NCI-H446 treated with DMSO at 0.1 percent for 48 hours (cell line): ENCODE measurements at places on chromosomes 11 and 22.

GRCh38 chr11:129950101-129951091, 52.2 kb downstream of the PRDM10 start:
- DNase-seq: no peak

GRCh38 chr11:25860677-25861450, 471.1 kb upstream of the ANO3 start:
- no peak for DNase-seq

DNA sequence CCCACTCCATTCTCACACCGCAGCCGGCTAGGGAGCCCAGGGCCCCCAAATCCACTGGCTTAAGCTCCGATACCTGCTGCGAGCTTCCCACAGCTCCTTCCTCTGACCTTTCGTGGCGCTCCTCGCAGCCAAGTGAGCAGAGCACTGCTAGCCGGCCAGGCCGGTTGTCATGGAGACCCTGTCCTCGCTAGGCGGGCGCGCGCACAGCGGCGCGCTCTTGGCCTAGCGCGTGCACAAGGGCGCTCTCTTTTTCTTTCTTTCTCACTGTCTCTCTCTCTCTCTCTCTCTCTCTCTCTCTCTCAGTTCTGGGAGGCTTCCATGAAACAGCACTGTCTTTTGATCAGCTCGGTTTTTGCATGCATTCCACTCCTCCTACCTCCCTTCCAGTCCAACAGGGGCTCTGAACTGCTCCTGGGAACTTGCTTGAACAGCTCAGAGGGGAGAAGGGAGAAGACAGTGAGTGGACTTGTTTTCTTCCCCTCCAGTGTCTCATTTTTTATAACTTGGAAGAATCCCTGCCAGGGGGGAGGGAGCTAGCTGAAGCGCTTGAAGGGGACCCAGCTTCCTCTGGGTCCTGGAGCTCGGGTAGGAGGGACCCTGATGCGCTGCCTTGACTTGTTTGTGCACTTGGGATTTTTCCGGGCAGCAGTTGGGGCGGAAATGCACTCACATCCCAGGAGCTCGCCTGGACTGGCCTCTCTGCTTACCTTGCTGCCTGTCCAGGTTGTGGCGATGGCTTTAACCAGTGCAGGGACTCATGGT, 100.3 kb upstream of the AKIP1 start:
- no peak for DNase-seq

- DNase-seq: no peak
Measured at GRCh38 chr11:12214751-12215150, 104.4 kb downstream of the MICAL2 start.

DNA sequence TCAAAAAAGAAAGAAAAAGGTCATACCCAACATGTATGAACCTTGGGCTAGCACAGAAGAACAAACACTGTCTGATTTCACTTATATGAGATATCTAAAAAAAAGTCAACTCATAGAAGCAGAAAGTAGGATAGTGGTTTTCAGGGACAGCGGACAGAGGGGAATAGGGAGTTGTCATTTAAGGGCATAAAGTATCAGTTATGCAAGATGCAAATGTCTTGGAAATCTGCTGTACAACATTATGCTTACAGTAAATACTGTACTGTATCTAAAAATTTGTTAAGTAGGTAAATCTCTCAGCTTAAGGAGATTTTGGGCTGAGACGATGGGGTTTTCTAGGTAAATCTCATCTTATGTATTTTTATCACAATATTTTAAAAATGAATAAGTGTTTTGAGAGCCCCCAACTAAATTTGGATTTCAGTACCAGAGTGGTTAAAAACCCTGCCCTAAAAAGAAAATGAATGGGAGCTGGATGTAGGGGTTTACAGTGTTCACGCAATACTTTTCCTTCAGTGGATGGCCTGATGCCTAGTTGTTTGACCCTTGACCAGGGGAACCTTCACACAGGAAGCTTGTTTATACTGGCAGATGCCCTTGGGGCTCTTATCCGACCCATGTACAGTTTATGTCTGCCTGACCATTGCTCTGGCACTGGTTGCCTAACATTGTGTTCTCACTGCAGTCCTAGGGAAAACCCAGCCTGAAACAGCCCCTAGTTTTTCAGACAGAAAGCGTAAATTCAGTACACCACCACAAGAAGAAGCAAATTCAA, 34.8 kb downstream of the SLC22A9 start:
- no peak for DNase-seq

DNA sequence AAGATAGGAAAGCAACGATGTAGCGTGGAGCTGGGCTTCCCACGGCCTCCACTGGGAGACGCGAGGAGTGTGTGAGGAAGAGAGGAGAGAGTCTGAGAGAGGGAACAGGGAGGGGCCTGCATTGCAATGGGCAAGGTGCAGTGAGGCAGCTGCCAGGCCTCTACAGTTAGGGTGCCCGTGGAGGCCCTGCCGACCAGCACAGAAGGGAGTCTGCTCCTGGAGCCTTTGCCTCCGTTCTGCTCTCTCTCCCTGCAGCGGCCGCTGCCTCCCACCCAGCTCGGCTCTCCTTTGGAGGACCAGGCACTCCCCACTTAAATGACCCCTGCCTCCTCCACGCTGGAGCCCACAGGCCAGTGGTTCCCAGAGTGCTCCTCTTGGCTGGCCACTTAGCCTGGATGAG, 181.7 kb downstream of the EFCAB6 start:
- no peak for DNase-seq

DNA sequence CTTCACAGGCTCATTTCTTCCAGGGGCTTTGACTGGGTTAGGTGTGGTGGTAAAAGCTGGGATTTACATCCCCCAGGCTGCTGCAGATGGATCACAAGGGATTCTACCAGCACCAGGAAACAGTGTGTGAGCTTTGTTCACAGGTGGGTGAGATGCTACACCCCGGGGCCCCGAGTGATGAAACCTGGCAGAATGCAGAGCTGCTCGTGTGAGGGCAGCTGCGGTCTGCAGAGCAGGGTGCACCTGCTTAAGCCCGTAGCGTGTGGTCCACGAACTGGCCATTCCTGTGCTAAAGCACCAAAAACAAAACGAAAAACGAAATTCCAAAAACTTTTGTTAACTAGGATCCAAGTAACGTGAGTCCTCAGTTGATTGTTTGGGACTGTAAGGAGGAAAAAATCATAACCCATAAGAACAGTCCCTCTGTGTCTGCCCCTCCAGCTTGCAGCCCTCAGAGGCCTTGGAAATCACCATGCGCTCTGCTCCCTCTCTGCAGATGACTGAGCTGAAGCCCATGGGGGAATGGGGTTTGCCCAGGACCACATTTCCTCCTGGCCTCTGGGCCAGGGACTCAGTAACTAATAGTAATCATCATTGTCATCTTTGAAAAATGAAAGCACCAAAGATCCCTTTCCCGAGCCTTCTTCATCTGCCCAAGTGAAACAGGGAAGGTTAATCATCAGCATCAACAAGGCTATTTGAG, 24.6 kb downstream of the ELF5 start:
- no peak for DNase-seq

DNA sequence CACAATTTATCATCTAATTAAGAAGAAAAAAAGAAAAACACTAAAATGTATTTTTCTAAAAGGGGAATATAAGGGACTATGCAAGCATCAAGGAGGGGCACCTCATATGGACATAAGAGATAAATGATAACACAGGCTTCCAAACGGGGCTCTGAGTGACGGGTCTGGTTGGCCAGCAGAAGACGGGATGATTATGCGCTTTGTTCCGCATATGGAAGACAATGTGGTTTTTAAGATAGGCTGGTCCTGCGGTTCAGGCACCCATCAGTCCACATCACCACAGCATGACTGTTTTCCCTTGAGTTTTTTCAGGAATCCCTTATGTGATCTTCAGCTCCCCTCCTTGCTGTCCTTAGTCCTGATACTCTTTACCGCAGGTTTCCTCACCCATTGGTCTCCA, 404.6 kb downstream of the OPCML start:
- DNase-seq: no peak

GRCh38 chr11:122721964-122722266, 66.4 kb downstream of the UBASH3B start:
- no peak for DNase-seq

- DNase-seq: no peak
Measured at GRCh38 chr22:41425660-41426365, 20.8 kb downstream of the TOB2 start.

GRCh38 chr22:33393432-33393831, 335.3 kb upstream of the SYN3 start:
- no peak for DNase-seq

DNA sequence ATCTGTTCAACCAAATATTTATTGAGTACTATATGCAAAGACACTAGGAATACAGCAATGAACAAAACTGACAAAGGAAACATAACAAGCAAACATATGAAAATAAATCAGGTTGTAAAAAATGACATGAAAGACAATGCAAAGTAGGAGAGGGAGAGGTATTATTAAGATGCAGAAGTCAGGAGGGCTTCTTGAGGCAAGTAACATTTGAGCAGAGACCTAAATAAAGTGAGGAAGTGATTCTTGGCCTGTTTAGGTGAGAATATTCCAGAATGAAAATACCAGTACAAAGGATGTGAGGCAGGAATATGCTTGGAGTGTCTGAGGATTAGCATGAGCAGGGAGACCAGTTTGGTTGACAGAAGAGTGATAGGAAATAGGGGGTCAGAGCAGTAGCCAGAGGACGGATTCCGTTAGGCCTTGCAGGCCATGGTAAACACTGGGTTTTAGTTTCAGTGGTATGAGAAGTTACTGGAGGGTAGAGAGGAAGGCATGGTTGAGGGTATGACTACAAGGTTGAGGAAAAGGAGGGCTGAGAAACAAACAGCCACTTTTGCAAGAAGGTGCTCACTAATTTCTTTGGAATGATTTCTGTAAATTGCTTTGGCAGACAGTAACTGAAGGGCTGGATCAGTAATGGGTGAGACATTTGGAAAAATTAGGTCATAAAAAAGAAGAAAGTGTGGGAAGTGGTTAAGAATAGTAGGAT, 191.9 kb downstream of the SWAP70 start:
- no peak for DNase-seq

DNA sequence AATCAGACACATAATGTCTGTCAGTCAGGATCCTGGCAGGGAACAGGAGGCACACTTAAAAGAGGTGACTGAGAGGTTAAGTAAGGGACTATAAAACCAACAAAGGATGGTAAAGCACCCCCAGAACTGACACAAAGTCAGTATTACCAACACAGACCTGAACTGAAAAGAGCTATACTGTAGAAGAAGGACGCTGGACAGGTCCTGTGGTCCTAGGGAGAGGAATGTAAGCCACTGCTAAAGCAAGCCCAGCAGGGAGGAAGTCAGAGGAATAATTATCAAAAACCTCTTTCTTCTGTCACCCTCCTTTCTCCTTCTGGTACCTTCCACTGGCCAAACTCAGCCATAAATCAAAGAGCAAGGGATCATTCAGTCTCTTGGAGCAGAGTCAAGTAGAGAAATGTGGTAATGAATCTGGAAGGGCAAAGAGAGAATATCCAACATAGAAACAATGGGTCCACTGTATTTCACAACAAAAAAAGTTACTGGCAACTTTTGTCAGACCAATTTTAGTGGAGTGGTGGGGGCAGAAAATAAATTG, 33.4 kb upstream of the ANGPTL5 start:
- no peak for DNase-seq

GRCh38 chr11:563812-564578, 3.2 kb downstream of the RASSF7 start:
- no peak for DNase-seq

DNA sequence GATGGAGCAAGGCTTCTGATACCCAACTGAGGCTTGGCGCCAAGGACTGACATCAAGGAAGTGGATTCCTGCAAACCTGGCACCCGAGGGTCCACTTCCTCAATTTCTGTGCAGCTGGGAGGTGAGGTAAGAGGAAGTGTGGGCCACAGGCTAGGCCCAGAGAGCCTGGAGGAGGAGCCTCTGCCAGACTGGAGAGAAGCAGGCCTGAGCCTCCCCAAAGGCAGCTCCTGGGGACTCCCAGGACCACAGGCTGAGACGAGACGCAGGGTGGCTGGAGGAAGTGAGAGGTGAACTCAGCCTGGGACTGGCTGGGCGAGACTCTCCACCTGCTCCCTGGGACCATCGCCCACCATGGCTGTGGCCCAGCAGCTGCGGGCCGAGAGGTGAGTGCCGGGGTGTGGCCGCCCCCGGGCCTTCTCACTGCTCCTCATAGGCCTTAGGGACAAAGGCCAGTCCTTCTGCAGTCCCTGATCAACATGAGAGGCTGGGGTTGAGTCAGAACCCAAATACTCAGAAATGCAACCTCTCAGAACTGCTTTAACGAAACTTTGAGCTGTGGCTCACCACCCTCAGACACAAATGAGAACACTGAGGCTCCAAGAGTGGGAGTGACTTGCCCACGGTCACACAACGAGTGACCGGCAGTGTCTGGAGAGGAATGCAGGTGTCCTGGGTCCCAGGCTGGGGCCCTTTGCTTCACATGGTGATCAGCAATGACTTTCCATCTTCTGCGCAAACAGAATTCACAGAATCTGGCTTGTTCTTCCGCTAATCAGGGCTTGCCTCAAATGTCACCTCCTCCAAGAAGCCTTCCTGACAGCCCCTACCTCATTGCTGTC, at the start of gene NCF4:
TSS of gene NCF4 (plus strand) at position 186 of the 839 bp plus-strand sequence. CDS start at position 352, 166 bp downstream.
- no peak for DNase-seq

DNA sequence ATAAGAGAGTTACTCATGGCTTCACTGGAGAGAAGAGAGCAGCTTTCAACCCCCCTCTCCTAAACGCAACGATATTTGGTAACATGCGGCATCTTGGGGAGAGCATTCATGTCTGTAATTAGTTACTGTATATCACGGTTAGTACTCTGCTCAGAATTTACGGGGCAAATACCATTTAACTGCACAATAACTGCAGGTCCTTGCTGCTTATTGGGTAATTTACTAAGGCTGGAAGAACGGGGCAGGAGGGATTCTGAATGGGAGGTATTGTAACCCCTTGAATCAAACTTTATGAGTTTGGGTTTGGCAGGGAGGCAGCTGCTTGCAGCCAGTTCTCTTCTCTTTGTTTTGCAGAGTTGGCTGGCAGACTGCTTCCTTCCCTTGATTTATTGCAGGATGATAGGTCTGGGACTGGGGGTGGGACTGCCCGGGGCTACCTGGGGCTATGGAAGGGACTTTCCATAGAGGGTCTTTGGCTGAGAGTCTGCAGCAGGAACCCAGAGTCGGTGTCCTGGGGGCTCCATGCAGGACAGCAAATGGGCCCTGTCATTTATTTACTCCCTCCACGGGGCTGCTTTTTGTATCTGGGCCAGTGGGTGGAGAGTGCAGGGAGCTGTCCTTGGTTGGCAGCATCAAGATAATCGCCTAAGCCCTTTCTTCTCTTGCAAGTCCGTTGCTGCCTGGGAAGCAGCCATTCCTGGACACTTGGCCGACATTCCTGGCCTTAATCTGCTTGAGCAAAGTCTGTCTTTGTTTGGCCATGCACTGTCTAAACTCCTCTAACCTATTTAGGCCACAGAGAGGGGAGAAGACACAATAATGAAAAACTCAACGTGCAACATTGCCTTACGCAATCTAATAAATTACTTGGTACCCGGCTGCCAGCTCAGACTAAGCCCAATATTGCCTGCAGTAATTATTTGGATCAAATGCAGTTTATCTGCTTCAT, 188.9 kb downstream of the ST3GAL4 start:
- peak; percentile 71 for DNase-seq
